ENCODE measurements at places on chromosomes 6 and 20.

- DNase-seq, result no peak
Measured at GRCh38 chr6:107841275-107841670, 17.2 kb upstream of the SCML4 start.

DNA sequence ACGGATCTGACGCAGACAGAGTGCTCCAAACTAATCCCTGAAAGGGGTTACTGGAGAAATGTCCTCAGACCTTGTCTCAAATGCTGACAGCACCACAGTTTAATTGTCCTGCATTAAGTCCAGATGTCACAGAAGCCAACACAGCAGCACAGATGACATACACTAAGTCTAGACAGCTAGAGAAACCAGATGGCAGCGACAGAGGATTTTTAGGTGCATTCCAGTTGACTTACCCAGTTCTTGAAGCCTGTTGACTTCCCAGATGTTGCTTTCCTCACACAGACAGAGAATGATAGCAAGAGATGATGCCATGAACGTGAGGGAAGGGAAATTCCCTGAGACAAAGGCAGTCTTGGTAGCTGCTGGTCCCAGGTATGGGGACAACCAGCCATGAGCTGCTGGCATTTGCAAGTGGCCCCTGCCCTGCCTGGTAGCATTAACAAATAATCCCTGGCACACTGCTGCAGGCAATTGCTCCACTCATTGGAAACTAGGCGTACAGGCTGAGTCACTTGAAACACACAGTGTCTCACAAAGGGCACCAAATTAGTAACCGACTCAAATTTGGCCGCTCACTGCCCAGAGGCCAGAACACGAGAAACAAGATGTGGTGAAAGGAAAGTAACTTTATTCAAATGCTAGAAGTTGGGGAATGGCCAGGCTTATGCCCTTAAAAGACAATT lies 52.2 kb downstream of the ADGB start:
- DNase-seq, result no peak

DNA sequence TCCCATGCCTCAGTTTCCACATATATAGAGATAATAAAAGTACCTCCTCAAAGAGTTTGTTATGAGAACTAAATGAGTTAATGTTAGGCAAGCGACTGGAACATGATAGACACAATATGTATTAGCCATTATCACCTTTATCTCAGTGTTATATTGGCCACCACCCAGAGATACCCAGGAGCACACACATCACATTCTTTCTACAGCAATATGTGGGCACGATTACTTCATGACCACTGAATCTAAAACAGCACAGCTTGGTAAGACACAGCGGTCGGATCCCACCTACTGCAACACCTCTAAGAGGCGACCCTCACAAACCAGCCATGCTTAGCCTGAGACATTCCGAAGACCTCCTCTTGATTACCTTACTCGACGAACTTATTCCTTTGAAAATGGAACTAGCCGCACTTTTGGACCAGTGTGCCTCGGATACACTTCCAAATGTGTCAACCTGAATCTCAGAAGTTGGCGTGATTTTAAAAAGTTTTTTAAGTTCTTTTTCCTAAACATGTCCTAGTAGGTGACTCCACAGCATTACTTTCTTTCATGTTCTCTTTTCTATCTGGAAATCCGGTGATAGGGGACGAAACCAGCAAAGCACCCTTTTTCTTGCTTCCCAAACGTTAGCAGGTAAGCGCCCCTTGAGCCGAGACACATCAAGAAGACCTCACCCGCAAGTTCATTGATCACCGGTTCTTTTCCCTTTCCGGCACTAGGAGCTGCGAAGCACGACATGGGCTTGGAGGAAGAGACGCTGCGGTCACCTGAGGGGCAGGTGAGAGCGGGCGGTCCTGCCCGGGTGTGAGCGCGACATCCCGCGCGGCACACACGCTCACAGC lies 923 bp downstream of the GMDS start:
- peak; percentile 39 for DNase-seq

GRCh38 chr6:55868771-55869479 lies 6.5 kb downstream of the BMP5 start:
- no peak for DNase-seq

GRCh38 chr20:21183722-21184121 lies 57.8 kb downstream of the KIZ start:
- DNase-seq, result no peak
